ENCODE measurements at places on chromosomes 3 and 15.

- no peak for DNase-seq
These were observed 21.7 kb downstream of the DUSP7 start for GRCh38 chr3:52034651-52035050.

DNA sequence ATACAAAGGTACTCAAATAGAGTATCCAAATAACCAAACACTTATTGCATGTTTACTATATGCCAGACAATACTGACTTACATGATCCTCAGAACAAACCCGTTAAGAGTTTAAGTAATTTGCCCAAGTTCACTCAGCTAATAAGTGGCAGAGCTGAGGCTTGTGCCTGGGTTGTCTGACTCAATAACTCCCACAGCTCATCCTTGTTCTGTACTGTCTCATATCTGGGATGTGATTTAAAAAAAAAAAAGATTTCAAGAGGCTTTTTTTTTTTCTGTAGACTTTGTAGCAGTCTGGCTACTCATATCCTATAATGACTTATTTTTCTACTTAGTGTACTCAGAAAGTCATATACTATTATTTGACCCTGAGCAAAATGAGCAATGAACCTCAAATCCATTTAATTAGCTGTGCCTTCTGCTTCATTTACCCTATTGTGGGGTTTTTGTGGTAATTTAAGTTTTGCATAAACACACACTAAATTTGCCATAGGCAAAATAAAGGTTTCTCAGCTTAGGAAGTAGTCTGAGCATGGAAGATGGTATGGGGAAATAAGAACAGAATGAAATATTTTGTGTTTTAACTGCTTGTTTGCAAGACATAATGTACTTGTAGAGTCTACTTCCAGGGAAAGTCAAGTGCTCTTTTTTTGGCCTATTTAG lies 3.1 kb downstream of the NSUN3 start:
- no peak for DNase-seq

DNA sequence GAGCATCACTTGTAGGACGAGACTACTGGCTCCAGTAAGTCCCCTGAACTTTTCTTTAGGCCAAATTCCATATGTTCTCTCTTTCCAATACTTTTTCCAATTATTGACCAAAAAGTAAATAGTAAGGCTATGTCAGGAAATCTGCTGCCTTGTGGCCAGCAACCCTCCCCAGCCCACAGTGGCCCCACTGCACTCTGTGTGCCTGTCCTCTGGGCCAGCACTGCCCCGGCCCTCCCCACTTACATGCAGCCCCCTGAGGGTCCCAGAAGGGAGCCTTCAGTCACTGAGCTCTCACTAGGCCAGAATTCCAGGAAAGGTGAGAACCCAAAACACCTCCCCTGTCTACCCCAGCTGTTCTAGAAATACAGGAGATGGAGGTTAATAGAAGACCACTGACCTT lies 21.3 kb upstream of the ALDH1A3 start:
- DNase-seq = no peak

DNA sequence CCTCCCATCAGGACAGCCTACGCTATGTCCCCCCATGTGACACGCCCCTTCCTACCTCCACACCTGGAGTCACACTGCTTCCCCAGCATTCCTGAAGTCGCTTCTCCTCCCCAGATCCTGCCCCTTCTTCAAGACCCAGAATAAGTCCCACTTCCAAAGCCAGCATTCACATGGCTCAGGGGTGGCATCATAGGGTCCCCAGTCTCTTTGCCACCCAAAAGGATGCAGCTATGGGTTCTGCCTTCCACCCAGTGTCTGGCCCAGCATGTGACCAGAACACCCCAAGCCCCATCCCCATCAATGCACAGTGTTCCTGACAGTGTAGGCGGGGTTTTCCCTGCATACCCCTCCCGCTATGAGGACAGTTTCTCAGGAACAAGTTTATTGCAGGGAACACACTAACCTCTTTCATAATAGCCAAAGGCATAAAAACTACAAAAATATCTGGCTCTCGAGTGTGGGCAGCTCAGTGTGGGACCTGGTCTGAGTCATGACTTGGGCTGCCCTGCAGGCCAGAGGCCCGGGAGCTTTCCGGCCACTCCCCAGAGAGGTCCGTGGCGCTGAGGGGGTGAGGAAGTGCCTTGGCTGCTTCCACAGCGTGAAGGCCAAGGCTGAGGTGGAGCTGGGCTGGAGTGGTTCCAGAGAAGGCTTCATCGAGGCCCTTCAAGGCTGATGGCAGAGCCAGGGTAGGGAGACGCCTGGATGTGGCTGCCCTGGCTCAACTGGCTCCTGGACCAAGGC lies 5.8 kb downstream of the ISLR start:
- no peak for DNase-seq

DNA sequence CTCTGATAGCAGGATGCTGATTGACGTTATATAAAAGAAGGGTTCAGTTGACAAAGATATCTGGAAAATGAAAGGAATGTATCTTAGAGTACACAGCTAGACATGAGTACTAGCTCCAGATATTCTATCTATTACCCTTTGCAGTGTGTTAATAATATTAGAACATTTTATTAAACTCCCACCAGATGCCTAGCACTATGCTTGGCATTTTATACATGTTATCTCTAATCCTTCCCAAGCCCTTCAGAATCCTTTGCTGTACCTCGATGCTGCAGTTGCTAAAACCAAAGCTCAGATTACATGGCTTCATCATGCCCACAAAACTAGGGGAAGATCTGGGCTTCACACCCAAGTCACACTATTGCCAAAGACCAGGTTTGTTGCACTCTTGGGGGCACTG lies 350.1 kb upstream of the AZI2 start:
- DNase-seq = no peak

DNA sequence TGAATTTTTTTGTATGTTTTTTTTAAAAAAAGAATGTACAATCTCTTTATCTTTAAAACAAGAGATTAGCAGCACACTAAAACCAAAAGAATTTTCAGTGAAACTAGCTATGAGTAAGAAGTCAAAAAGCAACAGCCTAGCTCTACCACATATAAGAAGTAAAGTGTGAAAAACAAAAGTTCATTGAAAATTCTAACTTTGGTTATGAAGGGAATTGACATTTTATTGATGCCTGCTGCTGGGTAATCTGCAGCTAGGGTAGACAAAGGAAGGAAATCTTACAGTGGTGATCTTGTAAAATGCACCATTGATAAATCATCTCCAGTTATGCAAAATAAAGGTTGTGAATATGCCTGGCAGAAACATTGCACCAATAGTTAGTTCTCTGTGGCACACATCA lies 37.8 kb upstream of the FOXB1 start:
- DNase-seq = no peak

GRCh38 chr3:181253796-181254195 lies 264.3 kb upstream of the DNAJC19 start:
- DNase-seq = no peak

- DNase-seq = no peak
These were observed at the start of gene ATP2B2 for GRCh38 chr3:10505050-10505790. Gene ATP2B2, minus strand, starts transcription at chr3:10505586. Its CDS starts 56,043 bp downstream, at chr3:10449543.

DNA sequence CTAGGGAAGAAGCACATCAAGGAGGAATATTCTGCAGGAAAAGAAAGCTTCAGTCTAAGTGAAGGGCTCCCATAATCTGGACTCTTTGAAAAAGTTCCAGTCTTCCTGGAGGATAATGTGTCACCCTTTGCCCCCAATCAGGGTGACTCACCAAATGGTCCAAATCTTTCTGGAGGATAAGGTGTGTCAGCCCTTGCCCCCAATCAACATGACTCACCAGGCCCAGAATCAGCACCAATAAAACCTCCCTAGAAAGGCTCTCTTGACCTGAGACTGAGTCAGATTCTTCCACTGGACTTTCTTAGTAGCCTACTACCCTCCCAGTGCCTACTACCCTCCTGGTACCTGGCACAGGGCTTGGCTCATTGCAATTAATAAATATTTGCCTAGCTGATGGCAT lies 9.5 kb upstream of the ARL14 start:
- no peak for DNase-seq

DNA sequence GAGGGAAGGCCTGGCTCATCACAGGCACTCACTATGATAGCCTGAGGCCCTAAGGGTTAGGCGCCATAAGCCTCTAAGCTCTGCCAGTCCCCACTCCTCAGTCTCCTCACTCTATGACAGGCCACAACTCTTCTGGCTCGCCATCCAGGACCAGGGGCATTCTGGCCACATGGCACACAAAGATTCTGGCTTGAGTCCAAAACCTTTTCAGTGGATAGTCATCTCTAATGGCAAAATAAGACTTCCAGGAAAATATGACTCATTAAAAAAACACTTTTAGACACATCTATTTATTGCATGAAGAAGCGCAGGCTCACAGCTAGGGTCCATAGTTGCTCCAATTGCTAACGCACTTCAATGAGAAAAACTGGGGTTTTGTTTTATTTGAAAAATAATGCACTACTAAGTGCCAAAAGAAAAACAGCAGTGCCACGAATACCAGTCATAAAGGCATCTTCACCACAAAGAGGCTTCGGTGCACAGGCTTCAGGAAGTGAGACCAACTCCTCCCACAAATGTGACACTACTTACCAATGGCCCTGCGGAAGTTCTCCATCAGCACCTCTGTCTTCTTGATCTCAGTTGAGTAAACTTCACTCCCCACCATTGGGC lies 11.1 kb downstream of the RUVBL1 start:
- no peak for DNase-seq

DNA sequence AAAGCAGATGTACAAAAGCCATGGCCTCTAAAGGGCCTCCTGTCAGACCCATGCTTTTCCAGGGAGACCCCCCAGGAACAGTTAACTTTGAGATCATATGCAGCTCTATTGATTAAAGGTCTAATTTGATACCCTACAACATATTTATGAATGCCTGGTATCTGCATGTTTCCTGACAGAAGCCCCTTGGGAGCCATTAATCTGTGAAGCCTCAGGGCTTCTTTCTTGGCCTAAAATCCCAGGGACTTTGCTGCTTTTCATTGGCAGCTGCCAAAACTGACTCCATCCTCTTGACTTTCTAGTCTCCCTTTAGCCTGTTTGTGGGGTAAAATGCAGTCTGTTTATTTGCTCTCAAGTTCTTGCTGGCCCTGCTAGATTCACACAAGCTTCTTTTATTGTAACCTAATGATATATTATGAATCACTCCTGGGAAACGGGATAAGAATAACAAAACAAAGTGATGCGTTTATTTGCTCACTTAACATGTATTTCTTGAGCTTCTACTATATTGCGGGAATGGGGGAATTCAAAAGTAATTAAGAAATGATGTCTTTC lies 257.0 kb downstream of the LSAMP start:
- DNase-seq = no peak

DNA sequence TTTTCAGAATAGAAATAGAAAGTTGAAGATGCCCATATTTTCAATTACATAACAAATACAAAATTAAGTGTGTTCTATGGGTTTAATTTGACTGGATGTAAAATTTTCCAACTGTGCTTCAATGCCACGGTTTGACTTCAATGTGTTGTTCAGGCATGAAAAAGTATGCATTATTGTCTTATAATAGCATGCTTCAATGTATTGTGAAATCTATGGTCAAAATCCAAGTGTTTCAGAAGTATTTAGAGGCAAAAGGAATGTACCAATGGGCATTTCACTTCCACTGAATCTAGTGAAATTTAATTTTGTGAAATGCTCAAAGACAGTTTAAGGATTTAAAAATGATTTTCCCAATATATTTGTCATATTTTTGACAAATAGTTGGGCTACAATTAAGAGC lies 16.0 kb downstream of the NEK10 start:
- DNase-seq = no peak

DNA sequence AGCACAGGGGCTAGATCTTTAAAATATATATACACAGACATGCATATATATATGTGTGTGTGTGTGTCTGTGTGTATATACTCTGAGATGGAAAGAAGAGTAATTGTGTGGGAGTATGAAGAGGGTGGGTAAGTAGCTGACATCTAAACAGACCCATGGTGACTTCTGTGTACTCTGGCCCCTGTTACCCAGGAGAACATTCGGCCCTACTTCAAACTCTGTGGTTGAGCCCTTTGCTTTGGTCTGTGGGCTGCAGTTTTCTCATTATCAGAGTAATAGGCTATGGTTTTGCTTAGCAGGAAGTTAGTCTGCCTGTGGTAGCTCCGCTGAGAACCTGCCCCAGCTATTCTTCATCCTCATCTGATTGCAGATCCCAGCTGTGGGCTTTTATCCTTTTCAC lies 141.4 kb downstream of the RBPMS2 start:
- no peak for DNase-seq

Data from GM18507 (cell line).